ELR (cell line): ENCODE measurements at places on chromosomes 2 and 18.

DNA sequence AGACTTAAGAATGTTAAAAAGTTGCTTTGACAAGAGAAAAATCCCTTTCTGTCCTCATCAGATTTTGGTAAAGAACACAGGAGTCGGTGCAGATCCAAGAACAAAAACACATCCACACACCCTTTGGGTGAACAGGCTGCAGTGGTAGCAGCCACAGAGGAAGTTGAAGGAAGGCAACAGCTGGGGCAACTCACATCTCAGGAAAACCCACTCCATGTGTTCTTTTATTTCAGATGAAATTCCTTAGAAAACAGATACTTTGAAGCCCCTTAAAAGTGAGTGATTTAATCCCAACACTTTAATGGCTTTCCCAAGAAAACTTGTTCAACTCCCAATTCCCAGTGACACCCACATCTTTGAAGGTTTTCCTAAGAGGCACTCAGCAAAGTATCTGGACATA lies 271.3 kb downstream of the ICOS start:
- DNase-seq: no peak

GRCh38 chr18:51089691-51090090 lies 59.7 kb downstream of the SMAD4 start:
- no peak for DNase-seq

DNA sequence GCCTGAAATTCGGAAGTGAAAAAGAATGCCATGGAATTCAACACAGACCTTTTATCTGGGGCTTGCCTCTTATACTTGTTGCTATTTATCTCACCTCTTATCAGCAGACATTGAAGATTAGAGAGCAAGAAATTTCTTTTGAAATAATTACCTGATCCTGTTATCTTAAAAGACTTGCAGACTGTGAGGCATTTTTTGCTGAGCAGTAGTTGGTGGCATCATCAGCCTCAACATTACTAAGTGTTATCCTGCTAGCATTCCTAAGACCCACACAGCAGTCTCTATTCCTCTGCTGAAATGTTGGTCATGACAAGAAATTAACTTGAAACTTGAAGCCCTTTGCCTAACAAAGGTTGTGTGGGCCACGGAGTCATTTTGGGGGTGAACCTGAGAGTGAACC lies 186.5 kb downstream of the TRIB2 start:
- no peak for DNase-seq

DNA sequence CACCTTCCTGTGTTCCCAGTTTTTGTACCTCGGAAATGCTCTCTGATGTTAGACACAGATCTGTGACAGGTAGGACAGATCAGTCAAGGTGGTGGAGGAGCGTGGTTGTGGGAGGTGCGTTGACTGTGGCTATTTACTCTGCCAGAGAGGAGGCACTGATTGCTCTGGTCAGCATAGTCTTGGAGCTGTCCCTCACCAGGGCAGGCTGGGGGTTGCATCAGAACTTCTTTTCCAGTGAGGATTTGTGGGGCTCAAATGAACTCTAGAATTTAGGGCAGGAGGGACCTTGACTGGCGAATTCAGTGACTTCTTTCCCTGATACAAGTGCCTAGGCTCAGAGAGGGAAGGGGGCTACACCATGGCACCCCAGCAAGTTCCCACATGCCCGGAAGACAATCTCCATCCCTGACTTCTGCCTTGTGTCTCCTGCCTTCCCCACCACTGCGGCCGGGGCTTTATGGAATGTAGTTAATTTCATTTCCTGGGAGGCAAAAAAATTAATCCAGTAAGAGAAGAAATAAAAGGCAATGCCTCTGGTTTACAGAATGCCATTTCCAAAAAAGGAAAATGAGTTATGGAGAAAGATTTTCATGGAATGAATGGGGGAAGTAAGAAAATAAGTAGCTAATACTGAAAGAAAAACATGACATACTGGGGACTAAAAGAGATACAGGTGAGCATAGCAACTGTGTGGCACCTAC lies 26.1 kb downstream of the NIFK start:
- DNase-seq: no peak

- no peak for DNase-seq
Measured at GRCh38 chr2:120628248-120628647, 107.4 kb upstream of the GLI2 start.

DNA sequence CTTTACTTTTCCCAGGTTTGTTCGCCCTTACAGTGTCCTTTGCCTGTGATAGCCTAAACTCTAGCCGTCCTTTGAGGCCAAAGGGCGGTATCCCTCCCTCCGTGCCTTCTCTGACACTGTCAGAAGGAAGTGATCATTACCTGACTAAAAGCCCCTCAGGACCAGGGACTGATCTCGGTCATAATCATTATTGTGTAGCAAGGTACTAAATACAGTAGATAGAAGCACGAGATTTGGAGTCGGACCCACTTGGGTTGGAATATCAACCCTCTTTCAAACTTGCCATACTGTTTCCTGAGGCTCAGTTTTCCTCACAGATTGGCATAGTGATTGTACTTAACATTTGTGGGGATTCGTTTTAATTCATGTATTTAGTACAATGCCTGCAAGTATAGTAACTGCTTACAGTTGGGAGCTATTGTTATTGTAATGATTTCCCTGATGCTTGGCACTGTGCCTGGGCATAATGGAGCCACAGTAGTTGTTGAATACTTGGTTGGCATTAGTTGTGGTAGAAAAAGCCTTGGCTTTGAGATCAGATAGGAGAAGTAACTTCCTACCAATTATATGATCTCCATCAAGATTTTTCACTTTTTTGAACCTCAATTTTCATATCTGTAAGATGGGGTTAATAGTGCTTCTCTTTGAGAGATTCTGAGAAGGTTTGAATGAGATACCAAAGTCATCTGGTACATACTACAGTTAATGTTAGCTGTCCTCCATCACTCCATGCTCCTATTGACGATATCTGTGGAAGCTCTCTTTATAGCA lies 836 bp downstream of the STK11IP start:
- DNase-seq: no peak

- DNase-seq: peak; percentile 89
Measured at GRCh38 chr18:58887613-58887963, 22.9 kb downstream of the ZNF532 start.

DNA sequence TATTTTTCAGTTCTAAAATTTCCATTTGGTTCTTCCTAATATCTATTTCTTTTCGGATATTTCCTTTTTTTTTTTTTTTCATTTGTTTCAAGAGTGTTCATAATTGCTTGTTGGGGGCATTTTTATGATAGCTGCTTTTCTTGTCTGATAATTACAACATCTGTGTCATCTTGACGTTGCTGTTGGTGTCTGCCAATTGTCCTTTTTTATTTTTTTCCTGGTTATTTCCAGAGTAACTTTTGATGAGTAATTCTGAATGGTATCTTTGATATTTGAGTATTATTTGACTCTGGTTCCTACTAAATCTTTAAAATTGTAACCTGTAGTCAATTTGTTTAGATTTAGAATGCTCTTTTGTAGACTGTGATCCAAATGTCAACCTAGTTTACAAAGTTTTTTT lies 51.3 kb upstream of the CHRNA1 start:
- no peak for DNase-seq

- DNase-seq: no peak
Measured at GRCh38 chr2:145845923-145846322, 1326.0 kb upstream of the ZEB2 start.

DNA sequence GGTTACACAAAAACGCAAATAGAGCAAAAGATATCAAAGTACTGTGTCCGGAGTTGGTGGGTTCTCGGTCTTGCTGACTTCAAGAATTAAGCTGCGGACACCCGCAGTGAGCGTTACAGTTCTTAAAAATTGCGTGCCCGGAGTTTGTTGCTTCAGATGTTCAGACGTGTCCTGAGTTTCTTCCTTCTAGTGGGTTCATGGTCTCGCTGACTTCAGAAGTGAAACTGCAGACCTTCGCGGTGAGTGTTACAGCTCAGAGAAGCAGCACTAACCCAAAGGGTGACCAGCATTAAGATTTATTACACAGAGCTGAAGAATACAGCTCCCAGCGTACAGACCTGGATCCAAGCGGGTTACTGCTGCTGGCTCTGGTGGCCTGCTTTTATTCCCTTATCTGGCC lies 125.7 kb upstream of the TWIST2 start:
- DNase-seq: no peak

- peak; percentile 98 for DNase-seq
Measured at GRCh38 chr2:152542995-152543481, 174.2 kb downstream of the PRPF40A start.

DNA sequence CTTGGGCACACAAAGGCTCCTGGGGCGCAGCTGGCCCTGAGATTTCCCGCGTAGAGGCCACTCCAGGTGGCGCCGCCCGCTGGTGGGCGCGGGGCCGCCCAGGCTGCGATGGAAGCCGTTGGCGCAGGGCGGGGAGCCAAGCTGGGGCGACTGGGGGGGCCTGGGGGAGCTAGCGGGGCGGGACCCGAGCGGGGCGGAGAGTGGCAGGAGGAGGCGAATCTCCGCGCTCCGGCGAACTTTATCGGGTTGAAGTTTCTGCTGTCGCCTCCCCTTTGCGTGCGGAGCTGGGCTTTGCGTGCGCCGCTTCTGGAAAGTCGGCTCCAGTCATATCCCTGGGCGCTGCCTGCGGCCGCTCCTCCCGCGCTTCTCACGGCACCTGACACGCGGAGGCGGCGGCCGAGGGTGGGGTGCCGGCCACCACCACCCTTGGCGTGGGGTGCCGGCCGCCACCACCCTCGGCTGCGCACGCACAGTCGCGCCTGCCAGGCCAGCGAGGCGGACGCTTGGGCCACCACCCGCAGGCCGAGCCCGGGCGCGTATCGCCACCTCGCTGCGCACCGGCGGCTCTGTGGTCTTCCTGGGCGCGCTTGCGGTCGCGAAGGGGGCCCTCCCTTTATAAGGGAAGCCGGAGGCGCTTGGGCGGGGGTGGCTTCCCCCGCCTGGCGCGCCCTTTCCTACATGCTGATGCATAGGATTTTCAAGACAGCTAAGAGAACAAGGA lies 919 bp upstream of the CYP1B1 start:
- DNase-seq: peak; percentile 86

- DNase-seq: peak; percentile 85
Measured at GRCh38 chr2:74843899-74844298, 10.0 kb downstream of the HK2 start.

GRCh38 chr2:204195498-204195897 lies 258.9 kb downstream of the ICOS start:
- DNase-seq: no peak

GRCh38 chr2:102977426-102978090 lies 215.7 kb downstream of the TMEM182 start:
- DNase-seq: no peak

GRCh38 chr2:52311862-52312261 lies 1279.9 kb upstream of the NRXN1 start:
- no peak for DNase-seq

DNA sequence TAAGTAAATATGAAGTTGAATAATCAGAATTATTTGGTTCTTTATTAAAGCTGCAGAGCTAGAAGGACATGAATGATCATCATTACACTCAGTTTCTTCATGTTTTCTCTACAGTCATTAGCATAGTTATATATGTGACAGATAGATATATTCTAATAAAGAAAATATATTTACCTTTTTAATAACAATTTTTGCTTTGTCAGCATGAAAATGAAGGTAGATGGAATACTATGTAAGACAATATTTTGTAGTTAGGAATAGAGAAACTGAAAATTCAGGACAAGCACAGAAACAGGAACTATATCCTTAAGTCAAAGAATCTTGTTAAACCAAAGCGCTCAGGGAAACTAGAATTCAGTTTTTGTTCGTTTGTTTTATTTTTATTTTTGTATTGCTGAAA lies 649.9 kb upstream of the NRXN1 start:
- no peak for DNase-seq

DNA sequence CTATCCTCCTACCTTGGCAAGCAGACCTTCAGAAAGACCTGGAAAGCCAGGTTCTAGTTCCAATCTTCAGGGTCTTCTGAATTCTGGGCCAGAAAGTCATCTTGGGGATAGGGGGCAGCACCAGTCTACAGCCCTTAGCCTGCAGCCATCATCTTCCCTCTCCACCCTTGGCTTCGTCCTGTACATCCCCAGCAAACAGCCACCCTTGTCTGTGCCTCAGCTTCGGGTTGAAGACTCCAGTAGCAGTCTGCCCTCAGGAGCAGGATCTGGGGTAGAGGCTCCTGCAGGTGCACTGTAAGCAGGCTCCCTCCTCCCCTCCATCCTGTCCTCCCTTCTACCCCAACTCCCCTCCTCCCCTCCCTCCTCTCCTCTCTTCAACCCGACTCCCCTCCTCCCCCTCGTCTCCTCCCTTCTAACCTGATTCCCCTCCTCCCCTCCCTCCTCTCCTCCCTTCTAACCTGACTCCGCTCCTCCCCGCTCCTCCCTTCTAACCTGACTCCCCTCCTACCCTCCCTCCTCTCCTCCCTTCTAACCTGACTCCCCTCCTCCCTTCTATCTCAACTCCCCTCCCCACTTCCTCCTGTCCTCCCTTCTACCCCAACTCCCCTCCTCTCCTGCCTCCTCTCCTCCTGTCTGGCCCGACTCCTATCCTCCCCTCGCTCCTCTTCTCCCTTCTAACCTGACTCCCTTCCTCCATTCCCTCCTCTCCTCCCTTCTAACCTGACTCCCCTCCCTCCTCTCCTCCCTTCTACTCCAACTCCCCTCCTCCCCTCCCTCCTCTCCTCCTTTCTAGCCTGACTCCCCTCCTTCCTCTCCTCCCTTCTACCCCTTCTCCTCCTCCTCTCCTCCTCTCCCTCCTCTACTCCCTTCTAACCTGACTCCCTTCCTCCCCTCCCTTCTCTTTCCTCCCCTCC lies 90.1 kb upstream of the SMAD2 start:
- DNase-seq: no peak

DNA sequence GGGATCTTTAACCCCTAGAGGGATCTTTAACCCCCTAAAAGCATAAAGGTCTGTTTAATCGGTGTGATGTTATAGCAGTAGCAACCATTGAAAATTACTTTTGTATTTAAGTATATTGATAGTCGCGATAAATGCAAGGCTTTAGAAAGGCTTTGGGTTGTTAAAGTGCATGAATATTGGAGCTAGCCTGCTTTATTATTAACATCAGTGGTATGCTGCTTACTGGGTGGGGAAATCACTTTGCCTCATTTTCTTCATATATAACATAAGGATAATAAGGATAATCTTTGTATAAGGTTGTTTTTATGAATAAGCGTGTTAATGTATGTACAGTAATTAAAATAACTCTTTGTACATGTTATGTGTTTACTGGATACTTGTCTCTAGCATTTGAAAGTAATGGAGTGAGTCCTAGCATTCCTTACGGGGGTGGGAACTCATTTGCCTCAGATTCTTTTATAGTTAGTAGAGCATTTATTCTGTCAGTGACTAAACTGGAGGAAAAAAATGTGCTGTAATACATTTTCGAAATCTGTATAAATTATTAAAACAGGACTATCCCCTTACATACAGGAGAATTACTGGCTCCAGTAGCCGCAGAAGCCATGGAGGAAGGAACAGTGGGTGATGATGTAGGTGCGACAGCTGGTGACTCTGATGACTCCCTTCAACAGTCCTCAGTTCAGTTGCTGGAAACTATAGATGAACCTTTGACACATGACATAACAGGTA lies 122.2 kb downstream of the BIRC6 start:
- peak; percentile 22 for DNase-seq
